ENCODE measurements at places on chromosomes 16 and 17. TPM values are rescaled to one million over a fixed set of nuclear protein-coding genes. Genes with fewer than 3 reads are reported as not detected.

MAF gene
- total RNA-seq: 26.1 TPM

DNA sequence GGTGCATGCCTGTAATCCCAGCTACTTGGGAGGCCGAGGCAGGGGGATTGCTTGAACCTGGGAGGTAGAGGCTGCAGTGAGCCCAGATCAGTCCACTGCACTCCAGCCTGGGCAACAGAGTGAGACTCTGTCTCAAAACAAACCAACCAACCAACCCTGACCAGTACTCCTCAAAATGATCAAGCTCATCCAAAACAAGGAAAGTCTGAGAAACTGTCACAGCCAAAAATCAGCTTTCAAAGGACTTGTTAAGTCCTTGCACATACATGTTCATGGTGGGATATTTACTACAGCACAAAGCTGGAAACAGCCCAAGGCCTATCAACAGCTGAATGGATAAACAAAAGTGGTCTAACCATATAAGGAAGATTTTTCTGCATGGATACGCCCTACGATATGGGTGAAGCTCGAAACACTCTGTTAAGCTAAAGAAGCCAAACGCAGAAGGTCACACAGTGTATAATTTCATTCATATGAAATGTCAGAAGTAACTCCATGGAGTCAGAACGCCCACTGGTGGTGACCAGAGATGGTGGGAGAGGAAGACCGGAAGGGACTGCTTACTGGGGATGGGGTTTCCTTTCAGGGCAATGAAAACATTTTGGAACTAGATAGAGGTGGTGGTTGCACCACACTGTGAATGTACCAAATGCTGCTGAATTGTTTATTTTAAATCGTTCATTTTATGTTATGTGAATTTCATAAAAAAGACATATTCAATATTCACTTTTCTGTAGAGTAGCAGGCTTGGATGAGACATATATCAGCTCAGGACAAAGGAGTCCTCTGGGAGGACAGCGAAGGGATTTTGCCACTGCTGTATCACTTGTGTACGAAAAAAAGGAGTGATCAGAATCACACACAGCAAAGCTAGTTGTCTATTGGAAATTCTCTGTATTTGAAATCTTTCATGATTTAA, 17.7 kb downstream of the CCL17 start:
- peak; percentile 34 for DNase-seq

VASN gene
- total RNA-seq: not detected

GRCh38 chr17:38892620-38893019, 22.8 kb downstream of the LASP1 start:
- no peak for DNase-seq

All from activated naive CD4-positive, alpha-beta T cell treated with anti-CD3 and anti-CD28 coated beads, Interleukin-2, amount 50 U/mL, for 72 hours (primary cell).